Type B pancreatic cell (in vitro differentiated cells): ENCODE measurements at places on chromosomes 12 and 14. TPM values are rescaled to one million over a fixed set of nuclear protein-coding genes. Genes with fewer than 3 reads are reported as not detected.

- DNase-seq = no peak
- no peaks in the 10 kb centered on the region for H3K4me1 ChIP-seq
- no peaks in the 10 kb centered on the region for H3K27me3 ChIP-seq
- H3K27ac ChIP-seq = no peak overlapping the region
- H3K36me3 ChIP-seq = no peaks in the 10 kb centered on the region
These were observed 147.0 kb downstream of the SLC16A7 start for GRCh38 chr12:59742841-59743240.

GRCh38 chr12:46472893-46473633, 100.5 kb upstream of the SLC38A2 start:
- no peak for DNase-seq
- no peaks in the 10 kb centered on the region for H3K27me3 ChIP-seq
- peak overlapping the region; percentile 82 for H3K27ac ChIP-seq
- H3K4me1 ChIP-seq = peaks cover 16% of the 10 kb centered on the region
- no peaks in the 10 kb centered on the region for H3K36me3 ChIP-seq

DNA sequence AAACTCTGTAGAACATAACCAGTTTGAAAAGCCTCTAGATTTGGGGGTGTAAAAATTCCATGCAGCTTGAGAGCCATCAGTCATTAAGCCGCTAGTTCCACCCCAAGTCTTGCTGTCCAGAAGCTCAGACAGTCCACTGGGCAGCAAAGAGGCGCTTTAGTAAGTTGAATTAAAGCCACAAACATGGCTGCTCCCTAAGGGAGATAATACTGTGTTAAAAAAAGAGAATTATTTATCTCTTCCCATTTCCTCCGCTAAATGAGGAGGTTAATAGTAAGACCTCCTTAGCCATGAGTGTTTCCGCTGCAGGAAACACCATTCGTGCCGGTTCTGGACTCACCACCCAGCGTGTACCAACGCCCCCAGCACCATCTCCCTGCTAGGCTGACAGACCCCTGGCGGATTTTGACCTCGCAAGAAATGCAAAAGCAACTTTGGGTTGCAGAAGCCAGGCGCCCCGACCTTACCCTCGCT, 536 bp downstream of the TM7SF3 start:
- H3K27ac ChIP-seq = peak overlapping the region; percentile 92
- peak overlapping the region; percentile 96 for H3K4me3 ChIP-seq
- peaks cover 8% of the 10 kb centered on the region for H3K36me3 ChIP-seq
- no peaks in the 10 kb centered on the region for H3K4me1 ChIP-seq
- no peak for DNase-seq

DNA sequence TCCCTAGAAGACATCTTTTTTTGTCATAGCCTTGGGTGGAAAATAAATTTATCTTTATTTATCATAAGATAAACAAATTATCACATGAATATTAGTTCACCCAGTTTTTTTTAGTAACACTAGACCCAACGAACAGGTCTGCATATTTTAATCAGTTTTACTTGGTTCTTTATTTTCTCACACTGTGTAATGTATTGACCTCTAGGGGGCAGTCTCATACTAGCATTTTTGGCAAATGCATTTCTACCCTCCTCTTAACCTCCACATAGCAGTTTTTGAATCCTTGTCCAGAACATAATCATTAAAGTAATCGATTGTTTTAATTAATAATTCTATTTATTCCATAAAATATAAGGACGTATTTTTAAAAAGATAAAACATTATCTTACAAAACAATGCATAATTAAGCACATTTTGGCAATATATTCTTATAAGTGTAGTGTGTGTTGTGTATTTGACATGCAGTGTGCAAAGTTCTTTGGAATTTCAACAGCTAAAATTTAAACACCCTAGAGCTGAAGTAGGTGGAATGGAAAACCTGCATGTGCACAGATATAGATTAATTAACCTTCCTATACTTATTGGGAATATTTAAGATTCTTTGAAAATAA, 31.6 kb upstream of the PTPRQ start:
- no peak overlapping the region for H3K4me3 ChIP-seq
- no peaks in the 10 kb centered on the region for H3K4me1 ChIP-seq
- no peak for DNase-seq
- no peaks in the 10 kb centered on the region for H3K27me3 ChIP-seq
- no peaks in the 10 kb centered on the region for H3K36me3 ChIP-seq

DNA sequence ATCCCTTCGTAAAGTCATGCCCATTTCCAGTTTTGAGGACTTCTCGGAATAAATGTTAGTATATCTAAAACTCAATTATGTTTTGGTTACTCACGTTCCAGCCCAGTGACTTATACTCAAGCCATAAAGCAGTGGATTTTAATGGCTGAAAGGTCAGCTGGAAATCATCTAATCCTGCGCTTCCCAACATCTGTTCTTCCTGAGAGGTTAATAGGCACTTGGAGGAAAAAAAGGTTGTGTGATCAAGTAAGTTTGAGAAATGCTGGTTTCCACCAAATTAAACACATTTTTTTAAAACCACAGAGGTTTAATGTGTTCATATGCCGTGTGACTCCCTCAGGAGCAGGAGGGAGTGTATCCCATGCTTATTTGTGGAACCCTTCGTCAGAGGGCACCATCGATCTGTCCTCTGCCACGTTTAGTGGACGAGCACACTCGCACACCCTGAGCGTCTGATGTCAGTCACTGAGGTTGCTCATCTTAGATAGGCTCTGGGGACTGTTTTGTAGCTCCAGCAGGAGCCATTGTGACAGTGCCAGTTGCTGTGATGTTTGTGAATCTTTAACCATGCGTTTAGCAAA, 41.4 kb downstream of the FBXL14 start:
- no peaks in the 10 kb centered on the region for H3K4me1 ChIP-seq
- no peak overlapping the region for H3K4me3 ChIP-seq
- DNase-seq = no peak
- H3K36me3 ChIP-seq = peaks cover 28% of the 10 kb centered on the region

DNA sequence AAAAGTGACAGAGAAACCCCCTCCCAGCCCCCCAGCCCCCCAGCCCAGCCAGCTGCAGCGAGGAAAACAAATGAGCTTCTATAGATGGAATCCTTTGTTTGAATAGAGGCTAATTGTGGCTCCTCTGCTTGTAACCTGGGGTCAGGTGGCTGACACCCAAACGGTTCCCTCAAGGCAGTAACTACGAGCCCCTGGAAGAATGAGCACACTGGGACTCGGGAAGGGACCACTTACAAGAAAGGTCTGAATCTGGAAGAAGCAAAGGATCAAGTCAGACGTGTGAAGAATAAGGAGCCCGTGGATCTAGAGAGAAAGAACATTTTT, 108.7 kb upstream of the FUT8 start:
- H3K4me3 ChIP-seq = no peak overlapping the region
- H3K4me1 ChIP-seq = peaks cover 12% of the 10 kb centered on the region
- no peak for DNase-seq

- DNase-seq = no peak
- no peaks in the 10 kb centered on the region for H3K4me1 ChIP-seq
- no peaks in the 10 kb centered on the region for H3K36me3 ChIP-seq
- no peak overlapping the region for H3K4me3 ChIP-seq
These were observed 404.7 kb downstream of the APAF1 start for GRCh38 chr12:99049774-99050173.

- no peak overlapping the region for H3K27ac ChIP-seq
- no peak for DNase-seq
- H3K4me3 ChIP-seq = no peak overlapping the region
- no peaks in the 10 kb centered on the region for H3K36me3 ChIP-seq
- no peaks in the 10 kb centered on the region for H3K4me1 ChIP-seq
- H3K27me3 ChIP-seq = peaks cover 4% of the 10 kb centered on the region
These were observed 51.6 kb downstream of the PPP4R4 start for GRCh38 chr14:94225460-94226378.

GRCh38 chr12:59403259-59403932, 192.4 kb upstream of the SLC16A7 start:
- H3K4me3 ChIP-seq = no peak overlapping the region
- DNase-seq = no peak
- H3K27ac ChIP-seq = no peak overlapping the region
- H3K36me3 ChIP-seq = no peaks in the 10 kb centered on the region

- no peak overlapping the region for H3K27ac ChIP-seq
- DNase-seq = no peak
- no peaks in the 10 kb centered on the region for H3K36me3 ChIP-seq
- H3K4me3 ChIP-seq = no peak overlapping the region
These were observed 3.8 kb downstream of the PLEKHG7 start for GRCh38 chr12:92706594-92706993.

- DNase-seq = no peak
- no peak overlapping the region for H3K4me3 ChIP-seq
- H3K4me1 ChIP-seq = peaks cover 3% of the 10 kb centered on the region
- no peaks in the 10 kb centered on the region for H3K27me3 ChIP-seq
These were observed 175.2 kb upstream of the HMGA2 start for GRCh38 chr12:65649126-65649525.

- H3K27me3 ChIP-seq = no peaks in the 10 kb centered on the region
- H3K36me3 ChIP-seq = peaks cover 4% of the 10 kb centered on the region
- DNase-seq = no peak
These were observed 82.9 kb downstream of the DDX51 start for GRCh38 chr12:132061197-132061596.

DNA sequence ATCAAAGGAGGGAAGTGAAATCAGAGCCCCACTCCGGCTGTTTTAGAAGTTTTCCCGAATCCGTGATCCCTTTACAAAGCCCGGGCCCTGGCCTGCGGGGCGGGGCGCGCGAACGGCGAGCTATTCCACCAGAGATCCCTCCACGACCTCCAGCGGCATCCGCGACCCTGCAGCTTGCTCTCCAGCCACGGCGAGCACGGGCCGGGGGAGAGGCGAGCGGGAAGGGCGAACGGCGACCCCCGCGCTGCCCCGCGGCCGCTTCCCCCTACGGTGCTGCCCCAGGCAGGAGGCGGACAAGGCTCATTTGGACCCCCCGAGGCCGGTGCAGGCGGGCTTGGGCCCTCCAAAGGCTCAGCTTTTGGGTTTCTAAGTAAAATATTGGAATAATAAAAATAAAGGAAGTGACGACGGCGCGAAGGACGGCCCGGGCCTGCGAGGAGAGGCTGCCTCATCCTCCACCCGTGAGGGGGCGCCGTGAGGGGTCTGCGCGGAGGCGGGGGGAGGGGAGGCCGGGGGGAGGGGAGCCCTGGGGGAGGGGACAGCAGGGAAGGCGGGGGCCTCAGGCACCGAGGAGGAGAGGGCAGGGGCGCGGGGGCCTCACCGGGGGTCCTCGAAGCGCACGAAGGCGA, 613 bp downstream of the SRSF9 start:
- H3K36me3 ChIP-seq = peaks cover 17% of the 10 kb centered on the region
- H3K27ac ChIP-seq = peak overlapping the region; percentile 87
- H3K4me1 ChIP-seq = peaks cover 35% of the 10 kb centered on the region
- peak overlapping the region; percentile 97 for H3K4me3 ChIP-seq
- no peaks in the 10 kb centered on the region for H3K27me3 ChIP-seq
- DNase-seq = peak; percentile 69

DNA sequence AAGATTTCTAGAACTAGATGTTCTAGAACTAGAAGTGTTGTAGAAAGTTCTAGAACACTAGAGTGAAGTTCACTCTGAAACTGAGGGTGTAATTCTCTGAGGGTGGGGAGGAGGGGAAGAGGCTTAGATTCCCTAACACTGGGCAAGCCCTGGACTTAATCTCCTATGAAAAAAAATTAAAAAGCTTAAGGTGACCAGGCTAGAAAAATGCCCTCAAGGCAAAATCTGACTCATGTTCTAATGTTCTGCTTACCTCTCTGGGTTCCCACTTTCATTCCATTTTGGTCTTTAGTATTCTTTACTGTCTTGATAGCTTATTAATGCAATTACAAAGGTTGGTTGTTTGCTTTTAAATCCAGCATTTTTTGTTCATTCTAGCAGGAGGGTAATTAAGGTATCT, 101.5 kb downstream of the KICS2 start:
- no peaks in the 10 kb centered on the region for H3K27me3 ChIP-seq
- peaks cover 9% of the 10 kb centered on the region for H3K4me1 ChIP-seq
- no peak overlapping the region for H3K4me3 ChIP-seq
- DNase-seq = no peak

- H3K27ac ChIP-seq = no peak overlapping the region
- DNase-seq = no peak
- no peaks in the 10 kb centered on the region for H3K4me1 ChIP-seq
- H3K36me3 ChIP-seq = no peaks in the 10 kb centered on the region
- no peak overlapping the region for H3K4me3 ChIP-seq
These were observed 8.3 kb upstream of the SPTSSA start for GRCh38 chr14:34470319-34470718.

DNA sequence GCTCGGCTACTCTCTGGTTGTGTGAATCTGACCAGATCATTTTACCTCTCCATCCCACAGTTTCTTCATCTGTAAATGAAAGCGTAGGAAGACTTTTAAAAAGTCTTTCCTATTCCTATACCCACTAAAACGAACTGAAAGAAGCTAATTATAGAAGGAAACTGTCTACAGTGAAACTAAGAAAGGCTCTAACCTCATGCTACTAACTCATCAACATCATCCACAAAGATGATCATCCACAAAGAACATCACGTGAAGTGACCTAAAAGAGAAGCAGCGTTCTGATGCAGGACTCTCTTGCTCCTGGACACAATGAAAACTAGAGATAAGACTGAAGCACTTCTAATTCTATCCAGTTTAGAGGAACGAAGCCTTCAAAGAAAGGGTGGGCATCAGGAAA, 58.5 kb upstream of the OSBPL8 start:
- DNase-seq = no peak
- peaks cover 6% of the 10 kb centered on the region for H3K4me1 ChIP-seq
- H3K27me3 ChIP-seq = no peaks in the 10 kb centered on the region

- H3K4me3 ChIP-seq = no peak overlapping the region
- no peak for DNase-seq
- H3K27ac ChIP-seq = peak overlapping the region; percentile 75
- no peaks in the 10 kb centered on the region for H3K36me3 ChIP-seq
- H3K27me3 ChIP-seq = no peaks in the 10 kb centered on the region
These were observed 86.6 kb upstream of the TRAF3 start for GRCh38 chr14:102690509-102691286.

DNA sequence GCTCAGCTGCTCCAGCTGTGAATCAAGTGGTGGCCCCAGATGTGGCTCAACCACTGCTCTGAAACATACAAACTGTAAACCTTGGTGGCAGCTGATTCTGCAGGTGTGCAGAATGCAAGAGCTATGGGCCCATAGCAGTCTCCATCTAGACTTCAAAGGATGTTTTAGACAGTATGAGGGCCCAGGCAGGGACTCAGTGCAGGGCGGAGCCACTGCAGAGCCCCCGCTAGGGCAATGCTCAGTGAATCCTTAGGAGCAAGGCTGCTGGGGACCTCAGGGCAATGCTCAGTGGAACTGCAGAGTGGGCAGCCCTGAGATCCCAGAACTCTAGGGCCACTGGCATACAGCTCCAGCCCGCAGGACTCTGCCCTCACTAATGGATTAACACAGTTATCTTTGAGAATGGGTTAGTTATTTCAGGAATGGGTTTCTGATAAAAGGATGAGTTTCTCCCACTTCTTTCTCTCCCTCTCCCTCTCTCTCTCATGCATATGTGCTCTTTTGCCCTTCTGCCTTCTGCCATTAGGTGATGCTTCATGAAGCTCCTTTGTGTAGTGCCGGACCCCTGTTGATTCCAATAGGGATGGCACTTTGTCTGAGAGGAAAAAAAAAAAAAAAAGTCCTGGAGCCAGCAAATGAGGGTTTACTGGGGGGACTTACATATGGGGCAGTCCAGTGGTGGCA, 48.4 kb upstream of the JDP2 start:
- peaks cover 5% of the 10 kb centered on the region for H3K4me1 ChIP-seq
- no peak for DNase-seq
- H3K4me3 ChIP-seq = no peak overlapping the region
- no peak overlapping the region for H3K27ac ChIP-seq

The CRACR2A gene
- 1.9 and 2.7 TPM in 2 replicates for total RNA-seq

The CAPZA3 gene
- total RNA-seq = not detected in 2 replicates

The RERG gene
- 24.2 and 32.3 TPM in 2 replicates for total RNA-seq

The NGB gene
- not detected in 2 replicates for total RNA-seq

The C14orf132 gene
- 29.2 and 57.4 TPM in 2 replicates for total RNA-seq

The RPGRIP1 gene
- total RNA-seq = 0.19 and 0.63 TPM in 2 replicates

The SERPINA3 gene
- 3.5 and 7.1 TPM in 2 replicates for total RNA-seq

The ANO6 gene
- total RNA-seq = 35.0 and 38.1 TPM in 2 replicates

The LRRC43 gene
- total RNA-seq = 2.9 and 3.0 TPM in 2 replicates

The KCNC2 gene
- 1.3 and 2.5 TPM in 2 replicates for total RNA-seq
